Daoy (cell line): ENCODE measurements at places on chromosomes 12 and 14. TPM values are rescaled to one million over a fixed set of nuclear protein-coding genes. Genes with fewer than 3 reads are reported as not detected.

GRCh38 chr12:120639771-120640721, at the start of gene CABP1:
TSS of gene CABP1 (plus strand) at chr12:120640626. CDS start at chr12:120640686, 60 bp downstream.
- DNase-seq, result peak; percentile 39

GRCh38 chr12:5348057-5348456, 83.9 kb upstream of the NTF3 start:
- no peak for DNase-seq

GRCh38 chr12:102438047-102438826, 42.1 kb downstream of the IGF1 start:
- DNase-seq, result peak; percentile 46

DNA sequence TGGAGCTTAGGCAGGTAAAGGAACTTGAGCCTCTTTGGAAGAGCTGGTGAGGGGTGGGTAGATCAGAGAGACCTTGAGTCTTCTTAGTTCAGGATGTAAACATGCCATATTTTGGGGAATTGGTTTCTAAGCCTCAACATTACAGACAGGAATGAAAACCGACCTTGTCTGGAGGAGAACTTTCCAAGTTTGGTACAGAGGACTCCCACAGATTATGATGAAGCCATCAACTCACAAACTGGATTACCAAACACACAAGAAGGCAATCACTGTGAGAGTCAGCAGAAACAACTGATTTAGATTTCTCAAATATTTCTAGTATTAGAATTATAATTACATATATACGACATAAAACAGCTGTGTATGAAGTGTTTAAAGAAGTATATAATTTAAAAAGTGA, 22.3 kb upstream of the AMN1 start:
- DNase-seq, result no peak

GRCh38 chr12:1838994-1839365, 18.6 kb downstream of the LRTM2 start:
- DNase-seq, result no peak

DNA sequence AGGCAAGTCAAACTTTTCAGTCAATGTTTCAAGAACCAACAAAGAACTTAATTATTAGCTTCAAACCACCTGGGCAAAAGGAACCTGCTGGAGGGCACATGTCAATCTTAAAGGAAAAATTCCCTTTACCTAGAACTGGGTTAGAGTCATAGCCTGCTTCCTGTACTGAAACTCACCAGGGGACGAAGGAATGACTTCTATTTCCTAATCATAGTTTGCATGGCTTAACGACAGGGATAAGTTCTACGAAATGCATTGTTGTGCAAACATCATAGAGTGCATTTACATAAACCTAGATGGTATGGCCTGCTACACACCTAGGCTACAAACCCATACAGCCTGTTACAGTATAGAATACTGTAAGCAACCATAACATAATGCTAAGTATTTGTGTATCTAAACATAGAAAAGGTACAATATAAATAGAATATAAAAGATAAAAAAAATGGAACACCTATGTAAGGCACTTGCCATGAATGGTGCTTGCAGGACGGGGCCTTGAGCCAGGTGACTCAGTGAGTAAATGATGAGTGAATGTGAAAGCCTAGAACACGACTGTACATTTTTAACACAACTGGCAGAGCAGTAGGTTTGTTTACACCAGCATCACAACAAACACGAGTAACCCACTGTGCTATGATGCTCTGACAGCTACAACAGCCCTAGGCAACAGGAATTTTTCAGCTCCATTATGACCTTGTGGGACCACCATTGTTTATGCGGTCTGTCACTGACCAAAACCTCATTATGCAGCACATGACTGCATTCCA, 234.9 kb upstream of the CAND1 start:
- peak; percentile 81 for DNase-seq

DNA sequence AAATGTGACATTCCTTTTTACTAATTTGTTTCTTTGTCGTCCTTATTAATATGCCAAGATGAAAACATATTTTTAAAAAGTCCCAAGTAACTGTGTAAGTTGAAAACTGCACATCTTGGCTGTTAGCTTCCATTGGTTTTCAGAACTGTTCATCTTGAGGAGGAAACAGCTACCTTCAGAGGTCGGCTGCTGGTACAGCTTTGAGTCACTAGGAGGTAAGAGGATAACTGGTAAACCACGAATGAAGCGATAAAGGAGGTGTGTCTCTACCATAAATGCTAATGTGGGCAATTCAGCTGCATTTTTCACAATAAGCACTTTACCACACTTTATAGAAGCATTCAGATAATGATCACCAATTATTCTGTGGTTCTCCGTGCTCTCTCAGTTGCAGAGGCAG, 137.5 kb upstream of the KRAS start:
- peak; percentile 13 for DNase-seq

GRCh38 chr12:4039931-4040330, 166.7 kb upstream of the PARP11 start:
- DNase-seq, result no peak

GRCh38 chr14:20601522-20601921, 10.3 kb upstream of the RNASE12 start:
- no peak for DNase-seq

- peak; percentile 70 for DNase-seq
Measured at GRCh38 chr14:96502621-96503305, 581 bp downstream of the PAPOLA start.

- DNase-seq, result no peak
Measured at GRCh38 chr14:33218026-33218425, 279.3 kb downstream of the NPAS3 start.

DNA sequence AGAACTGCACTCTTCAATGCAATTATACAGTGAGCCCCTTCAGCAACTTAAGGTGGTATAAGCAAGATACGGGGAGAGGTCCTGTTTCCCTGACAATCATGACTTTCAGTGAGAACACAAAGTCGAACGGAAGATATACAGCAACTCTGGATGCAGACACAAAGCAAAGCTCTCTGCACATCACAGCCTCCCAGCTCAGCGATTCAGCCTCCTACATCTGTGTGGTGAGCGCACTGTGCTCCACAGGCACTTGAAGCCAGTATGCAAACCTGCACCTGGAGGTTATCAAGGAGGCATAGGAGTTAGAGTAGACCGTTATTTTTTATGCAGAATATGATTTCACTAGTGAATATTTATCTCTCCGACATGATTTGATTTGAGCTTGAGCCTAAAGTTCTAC, 152.2 kb upstream of the OR4E1 start:
- DNase-seq, result no peak

DNA sequence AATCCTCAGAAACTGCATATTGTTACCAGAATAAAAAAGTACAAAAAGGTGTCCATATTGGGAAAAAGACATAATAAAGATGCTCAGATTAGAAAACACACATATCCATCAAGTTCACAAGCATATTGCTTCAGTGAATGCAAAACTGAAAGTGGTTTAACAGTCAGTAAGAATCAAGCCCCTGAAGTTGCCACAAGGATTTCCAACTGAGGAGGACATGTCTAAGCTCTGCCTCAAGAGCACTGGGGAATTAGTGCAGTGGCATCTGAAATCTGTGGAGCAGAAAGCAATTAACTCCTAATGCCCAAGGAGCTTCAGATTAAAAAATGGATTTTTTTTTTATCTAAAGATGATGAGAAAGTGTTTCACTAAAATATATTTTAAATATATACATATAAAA, 113.2 kb downstream of the DENND5B start:
- DNase-seq, result no peak

DNA sequence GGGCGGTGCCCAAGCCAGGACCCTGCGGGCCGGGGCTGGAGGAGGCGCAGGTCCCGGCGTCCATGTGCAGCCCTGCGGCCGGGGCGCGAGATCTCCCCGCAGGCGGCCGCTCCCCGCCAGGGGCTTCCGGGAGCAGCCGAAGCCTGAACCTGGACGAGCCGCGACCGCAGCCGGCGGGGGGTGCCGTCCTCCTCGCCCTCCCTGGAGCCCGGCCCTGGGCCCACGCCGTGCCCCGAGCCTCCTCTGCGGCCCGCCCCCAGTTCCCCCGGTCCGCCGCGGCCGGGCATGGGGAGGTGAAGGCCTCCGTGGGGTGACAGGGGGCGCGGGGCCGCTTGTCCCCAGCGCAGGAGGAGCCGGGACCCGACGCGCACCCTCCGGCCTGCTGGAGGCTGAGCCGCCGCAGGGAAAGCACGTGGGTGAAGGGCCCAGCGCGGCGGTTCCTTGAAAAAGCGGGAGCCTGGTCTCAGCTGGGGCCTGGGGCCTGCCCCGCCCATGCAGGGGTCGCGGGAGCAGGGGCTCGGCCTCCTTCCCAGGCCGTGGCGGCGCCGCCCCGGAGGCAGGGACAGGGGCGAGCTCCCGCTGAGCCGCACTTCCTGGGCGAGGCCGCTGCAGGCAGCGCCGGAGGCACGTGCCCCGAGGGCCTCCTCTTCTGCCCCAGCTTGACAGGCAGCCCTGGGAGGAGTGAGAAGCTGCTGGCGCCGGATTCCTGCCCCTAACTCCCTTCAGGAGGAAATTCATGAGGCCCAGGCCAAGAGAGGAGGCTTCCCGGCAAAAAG, 55.6 kb upstream of the PPP2R5C start:
- DNase-seq, result peak; percentile 29

DNA sequence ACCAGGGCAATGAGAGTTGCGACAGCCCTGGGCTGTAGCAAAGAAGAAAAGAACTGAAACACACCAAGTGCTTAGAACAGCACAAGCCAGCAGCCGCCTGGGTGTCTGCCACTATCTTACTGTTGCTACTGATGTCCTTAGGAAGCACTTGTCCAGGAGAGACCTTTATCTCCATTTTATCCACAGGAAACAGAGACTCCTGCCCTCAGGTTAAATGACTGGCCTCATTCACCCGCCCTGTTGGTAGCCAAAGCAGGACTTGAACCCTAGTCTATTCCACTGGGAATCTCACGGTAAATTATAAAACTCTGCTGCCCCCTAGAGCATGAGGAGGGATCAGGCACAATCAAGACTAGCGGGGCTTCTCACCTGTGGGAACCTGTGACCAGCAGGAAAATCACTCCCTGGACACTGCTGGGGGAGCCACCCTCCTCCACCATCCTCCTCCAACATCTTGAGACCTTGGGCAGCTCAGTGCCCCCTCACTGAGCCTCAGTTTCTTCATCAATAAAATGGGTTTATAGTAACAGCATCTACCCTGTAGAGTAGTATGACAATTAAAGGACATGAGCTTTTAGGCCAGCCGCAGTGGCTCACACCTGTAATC, 20.5 kb upstream of the TESC start:
- DNase-seq, result peak; percentile 40

DNA sequence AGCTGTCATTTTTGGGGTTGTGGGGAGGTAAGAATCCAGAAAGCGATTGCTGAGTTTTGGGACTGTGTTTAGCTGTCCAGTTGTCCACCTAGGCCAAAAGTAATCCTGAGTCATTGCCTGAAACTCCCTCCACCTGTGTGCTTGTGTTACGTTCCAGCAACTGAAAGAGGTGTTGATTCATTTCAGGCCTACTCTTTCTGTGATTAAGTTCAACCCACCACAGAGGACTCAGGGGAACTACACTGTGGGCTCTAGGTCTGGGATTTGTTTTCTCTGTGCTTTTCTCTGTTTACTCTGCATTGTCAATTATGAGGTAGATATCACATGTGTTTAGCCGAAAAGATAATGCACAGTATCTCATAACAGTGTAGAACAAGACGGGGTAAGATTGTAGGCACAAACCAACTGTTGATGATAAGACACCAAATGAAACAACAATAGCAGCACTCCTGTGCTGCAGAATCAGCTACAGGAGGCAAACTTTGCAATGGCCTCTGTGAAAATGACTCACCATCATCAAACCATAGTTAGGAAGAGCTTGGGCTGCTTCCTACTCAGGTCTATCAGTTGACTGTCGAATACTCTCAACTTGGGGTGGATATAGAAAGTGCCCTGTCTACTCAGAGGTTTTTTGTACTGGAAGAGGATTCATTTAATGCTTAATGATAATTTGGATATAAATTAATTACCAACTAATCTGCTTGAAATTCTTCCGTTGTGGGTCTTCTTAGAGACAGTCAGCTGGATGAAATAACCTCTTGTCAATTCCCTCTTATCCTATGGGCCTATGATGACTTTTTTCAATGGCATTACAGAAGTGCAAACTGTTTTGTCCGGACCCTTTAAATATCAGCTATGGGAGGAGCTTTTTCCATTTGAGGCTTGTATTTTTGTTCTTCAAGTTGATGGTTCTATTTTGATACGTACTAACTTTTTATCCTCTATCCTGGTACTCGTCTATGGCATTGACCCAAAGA, 385.9 kb downstream of the BMP4 start:
- DNase-seq, result no peak

DNA sequence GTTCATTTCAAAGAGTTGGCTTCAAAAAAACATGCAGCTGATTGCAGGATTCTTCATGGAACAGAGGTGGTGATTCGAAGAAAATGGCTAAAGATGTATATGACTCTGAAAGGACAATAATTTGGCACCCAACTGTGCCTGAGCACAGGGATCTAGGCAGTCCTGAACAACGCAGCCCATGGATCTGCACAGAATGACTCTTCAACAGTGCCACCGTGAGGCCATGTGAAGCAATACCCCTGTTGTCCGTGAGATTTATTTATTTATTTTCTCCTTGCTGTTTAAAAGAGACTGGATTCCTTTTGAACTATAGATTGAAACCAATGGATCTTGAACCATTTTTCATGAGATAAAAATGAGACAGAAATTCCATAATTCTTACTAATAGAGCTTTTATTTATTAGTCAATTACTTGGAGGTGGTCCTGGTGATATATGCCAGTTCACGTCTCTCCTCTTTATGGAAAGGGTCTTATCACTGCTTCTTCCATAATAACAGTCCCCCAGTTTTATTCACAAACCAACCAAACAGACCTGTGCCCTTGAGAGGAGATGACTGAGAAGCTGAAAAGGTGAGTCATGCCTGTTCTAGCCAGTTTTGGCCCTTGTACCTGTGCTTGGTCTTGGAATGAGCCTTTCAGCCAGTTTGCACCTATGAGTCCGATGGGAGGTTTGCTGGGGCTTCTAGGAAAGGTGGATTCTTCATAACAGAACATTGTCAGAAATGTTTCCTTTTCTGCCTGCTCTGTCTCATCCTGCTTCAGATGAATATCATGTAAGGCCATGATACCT, 1598.3 kb downstream of the AACS start:
- DNase-seq, result peak; percentile 19

DNA sequence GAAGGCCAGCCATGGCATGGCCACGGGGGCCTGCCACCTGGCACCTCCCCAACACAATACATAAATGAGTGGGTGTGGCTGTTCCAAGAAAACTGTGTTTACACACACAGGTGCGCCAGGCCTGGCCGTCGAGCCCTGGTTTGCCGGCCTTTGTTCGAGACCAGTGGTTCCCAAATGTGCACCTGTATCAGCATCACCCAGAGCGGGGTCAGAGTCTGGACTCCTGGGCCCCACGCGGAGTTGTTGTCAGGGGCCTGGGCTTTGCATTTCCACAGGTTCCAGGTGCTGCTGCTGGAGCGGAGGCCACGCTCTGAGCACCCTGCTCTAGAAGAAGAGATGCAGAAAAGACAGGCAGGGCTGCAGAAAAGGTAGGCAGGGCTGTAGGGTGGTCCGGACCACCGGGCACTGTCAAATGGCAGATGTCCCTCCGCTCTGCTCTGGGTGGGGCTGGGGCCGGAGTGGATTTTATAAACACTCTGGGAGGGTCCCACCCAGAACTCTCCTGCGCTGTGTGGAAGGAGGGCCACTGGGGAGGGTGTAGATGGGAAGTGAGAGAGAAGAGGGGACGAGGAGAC, 4.2 kb upstream of the ASPG start:
- no peak for DNase-seq

The SPIC gene
- not detected in 2 replicates for total RNA-seq

The KRT4 gene
- not detected in 2 replicates for total RNA-seq

The CSRP2 gene
- 74.6 and 90.0 TPM in 2 replicates for total RNA-seq

The TSPAN8 gene
- total RNA-seq, result not detected in 2 replicates

The ERBB3 gene
- total RNA-seq, result 0.63 TPM in 1 of 2 replicates, not detected in the other

The ERGIC2 gene
- total RNA-seq, result 120 and 131 TPM in 2 replicates

The ACSS3 gene
- total RNA-seq, result 4.2 and 7.0 TPM in 2 replicates
